KBM-7 (cell line): ENCODE measurements at places on chromosomes 4 and X.

DNA sequence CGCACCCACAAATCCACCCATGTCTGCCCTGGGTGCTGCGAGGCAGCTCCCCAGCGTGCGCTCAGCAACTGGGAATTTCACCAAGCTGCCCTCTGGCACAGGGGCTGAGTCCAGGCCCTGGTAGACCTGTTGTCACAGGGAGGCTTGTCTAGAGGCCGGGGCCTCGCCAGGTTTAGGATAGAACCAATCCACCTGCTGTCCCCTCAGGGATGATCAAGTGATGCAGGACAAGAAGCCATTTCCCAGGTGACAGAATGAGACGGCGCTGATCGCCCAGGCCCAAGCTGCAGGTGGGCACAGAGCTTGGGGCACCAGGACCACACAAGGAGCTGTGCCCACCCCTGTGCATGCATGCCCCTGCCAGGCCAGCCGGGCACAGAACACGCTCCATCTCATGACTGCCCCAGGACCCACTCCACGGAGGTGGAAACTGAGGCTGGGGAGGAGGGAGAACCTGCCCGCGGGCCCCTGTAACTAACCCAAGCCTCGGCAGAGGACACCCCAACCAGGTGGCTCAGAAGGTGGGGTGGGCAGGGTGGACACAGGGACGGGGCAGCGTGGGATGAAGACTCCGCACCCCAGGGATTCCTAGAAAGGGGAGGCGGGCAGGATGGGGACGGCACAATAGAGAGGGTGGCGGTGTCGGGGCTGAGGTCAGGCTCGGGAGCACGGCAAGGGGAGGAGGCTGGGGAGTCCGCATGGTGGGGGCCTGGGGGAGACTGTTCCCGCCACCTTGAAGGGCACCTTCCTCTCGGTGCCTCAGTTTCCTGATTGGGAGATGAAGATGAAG, 78.0 kb downstream of the ZFYVE28 start:
- DNase-seq, result no peak

GRCh38 chr4:98359646-98360045, 98.5 kb downstream of the RAP1GDS1 start:
- DNase-seq, result no peak

- DNase-seq, result no peak
Observed at GRCh38 chr4:151599863-151600262, 160.9 kb downstream of the GATB start.

DNA sequence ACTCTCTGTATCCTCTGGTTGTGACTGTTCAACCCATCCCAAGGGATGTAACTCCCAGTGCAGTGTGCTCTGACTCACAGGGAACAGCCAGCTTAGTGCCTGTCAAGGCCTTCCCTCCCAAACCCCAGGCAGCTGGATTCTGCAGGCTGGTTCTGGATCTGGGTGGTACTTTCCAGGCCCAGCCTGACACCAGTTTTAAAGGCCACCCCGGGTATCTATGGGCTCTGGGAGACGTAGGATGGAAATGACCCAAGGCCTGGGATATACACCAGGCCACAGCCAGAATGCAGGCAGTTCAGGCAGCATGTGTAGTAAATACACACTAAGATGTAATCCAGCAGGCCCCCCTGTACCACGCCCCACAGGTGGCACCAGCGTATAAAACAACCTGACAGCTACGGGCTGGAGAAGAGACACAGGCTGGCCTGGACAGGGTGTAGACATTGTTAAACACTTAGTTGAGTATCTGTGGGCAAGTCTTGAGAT, 64.2 kb downstream of the SPINK2 start:
- DNase-seq, result no peak
